ENCODE measurements at places on chromosomes 7 and 10.

DNA sequence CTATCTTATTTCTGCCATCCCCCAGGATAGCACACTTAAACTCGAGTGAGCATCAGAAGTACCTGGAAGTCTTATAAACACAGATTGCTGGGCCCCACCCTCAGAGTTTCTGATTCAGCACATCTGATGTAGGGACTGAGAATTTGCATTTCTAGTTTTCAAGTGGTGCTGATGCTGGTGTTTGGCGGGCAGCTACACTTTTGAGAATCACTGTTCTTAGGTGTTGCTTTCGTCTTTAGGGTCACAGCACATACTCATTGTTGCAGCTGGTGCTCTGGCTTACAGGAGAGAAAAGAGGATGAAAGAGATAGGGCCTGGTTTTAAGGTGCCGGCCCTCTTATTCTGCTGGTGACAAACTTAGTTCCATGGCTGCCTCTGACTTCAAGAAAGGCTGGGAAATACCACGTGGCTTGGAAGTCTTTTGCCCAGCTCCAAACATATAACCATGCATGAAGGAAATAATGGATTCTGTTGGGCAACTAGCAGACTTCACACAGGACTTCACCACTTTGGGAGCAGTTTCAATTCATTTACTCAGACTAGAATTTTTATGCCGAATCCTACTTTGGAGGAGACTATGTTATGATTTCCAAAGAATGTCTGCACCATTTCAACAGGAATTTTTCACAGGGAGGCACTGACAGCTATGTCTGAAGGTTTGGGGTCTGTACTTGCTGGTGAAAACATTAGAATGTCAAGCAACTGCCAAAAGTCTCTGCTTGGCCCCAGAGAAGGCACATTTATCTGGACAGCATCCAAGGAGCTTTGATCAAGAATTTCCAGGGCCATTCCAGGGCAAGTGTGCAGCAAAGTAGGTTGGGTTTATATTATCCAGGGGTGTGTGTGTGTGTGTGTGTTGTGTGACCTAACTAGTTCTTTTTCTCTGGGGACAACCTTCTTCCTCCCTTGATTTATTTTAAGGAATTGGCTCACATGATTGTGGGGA lies 6.9 kb upstream of the MINDY4 start:
- peak; percentile 67 for DNase-seq

DNA sequence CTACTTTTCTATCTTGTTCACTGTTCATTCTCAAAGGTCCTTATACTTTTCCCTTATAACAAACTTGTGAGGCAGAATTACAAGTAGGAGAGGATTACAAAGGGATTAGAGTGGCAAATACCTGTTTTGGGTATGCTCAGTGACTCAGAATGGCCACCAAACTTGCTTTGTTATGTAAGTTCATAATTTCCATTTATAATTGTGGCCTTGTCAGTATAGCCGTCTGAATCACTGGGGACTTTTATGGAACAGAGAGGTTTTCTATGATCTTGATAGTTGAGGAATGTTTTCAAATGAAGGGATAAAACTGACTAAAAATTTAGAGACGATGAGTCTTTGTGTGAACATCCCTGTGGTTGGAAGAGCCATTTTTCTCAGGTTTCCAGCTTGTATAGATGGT lies 116.2 kb downstream of the SND1 start:
- peak; percentile 51 for DNase-seq

- no peak for DNase-seq
Measured at GRCh38 chr7:4819560-4820404, 42.0 kb downstream of the PAPOLB start.

- no peak for DNase-seq
Measured at GRCh38 chr10:16116404-16117304, 256.3 kb upstream of the MINDY3 start.

GRCh38 chr7:144720149-144720548 lies 115.7 kb downstream of the TPK1 start:
- DNase-seq, result no peak

- no peak for DNase-seq
Measured at GRCh38 chr7:157625973-157626742, 289.4 kb downstream of the DNAJB6 start.

DNA sequence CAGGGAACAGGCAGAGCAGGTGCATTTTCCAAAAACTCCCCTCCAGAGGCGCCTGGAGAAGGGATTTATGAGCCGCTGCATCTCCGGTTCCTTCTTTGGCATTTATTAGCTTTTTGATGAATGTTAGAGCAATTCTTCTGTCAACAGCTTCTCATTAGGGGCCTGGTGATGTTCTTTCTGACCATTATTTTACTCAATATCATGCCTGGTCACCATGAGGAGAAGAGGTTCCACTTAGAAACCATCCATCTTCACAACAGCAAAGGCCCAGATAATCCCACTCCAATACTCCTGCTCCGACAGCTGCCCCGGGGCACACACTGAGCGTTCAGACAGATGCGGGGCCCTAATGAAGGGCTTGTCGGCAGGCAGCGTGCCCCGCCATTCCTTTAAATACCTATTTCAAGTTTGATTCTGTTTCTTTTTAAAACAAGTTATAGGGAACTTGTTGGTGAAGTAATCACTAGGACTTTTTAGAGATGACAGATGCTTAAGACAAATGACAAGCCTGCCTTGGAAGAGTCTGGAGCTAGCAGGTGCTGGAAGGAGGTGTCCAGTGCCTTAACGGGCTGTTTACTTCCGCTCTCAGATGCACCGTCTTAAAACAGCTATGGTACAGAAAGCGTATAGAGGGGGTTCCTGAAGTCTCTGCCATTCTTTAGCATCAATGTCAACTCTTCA lies 31.7 kb downstream of the ECHDC3 start:
- no peak for DNase-seq

DNA sequence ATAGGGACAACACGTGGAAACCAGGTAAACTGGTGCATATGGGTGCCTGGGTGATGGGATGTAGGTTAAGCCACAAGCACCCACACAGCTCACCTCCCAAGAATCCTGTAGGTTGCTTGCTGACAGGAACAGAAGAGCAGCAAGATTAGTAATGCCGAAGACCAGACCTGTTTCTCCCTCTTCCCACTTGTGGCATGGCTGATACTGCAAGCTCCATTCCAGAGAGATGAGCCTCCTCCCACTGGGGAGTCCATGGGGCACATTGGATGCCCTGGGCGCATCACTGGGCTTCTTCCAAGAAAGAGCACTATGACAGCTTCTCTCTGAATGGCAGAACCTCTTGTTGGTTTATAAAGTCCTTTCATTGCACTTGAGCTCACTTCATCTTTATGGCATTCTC lies 44.4 kb upstream of the LOXL4 start:
- DNase-seq, result peak; percentile 49

GRCh38 chr10:120926611-120927010 lies 75.4 kb downstream of the WDR11 start:
- no peak for DNase-seq

DNA sequence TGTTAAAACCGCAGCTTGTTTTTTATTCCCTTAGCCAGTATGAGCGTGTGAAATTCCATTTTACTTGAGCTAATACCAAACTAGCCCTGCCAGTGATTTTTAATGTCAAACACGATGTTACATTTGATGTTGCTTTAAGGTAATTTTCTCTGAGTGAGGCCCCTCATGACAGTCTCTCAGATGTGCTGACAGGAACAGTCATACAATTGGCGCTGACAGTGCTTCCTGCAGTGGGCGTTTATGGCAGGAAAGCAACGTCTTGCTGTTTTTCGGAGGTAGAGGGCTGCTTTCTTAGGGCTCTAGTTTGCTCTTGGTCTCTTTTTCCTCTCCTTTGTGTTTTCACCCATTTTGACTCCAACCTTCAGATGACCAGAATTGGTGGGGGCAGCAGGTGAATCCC lies 19.3 kb downstream of the PON1 start:
- no peak for DNase-seq

GRCh38 chr10:82668221-82668895 lies 793.4 kb downstream of the NRG3 start:
- no peak for DNase-seq

DNA sequence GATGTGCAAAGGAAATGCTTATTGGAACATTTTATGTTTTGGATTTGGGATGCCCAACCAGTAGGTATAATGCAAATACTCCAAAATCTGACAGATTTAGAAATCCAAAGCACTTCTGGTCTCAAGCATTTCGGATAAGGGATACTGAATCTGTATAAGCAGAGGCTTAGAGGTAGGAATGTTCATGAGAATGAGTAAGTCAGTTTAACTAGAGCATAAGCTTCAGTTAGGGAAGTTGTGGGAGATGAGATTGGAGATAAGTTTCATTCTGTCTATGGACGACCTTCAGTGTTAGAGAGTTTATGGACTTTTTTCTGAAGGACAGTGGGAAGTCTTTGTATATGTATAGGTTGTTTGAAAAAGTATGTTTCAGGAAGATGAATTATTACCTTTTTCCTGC lies 10.4 kb downstream of the TAX1BP1 start:
- DNase-seq, result peak; percentile 59

- DNase-seq, result no peak
Measured at GRCh38 chr7:119983468-119983867, 289.5 kb upstream of the KCND2 start.

- peak; percentile 64 for DNase-seq
Measured at GRCh38 chr7:91098566-91098965, 165.7 kb upstream of the FZD1 start.

GRCh38 chr7:134329614-134330346 lies 13.1 kb upstream of the SLC35B4 start:
- no peak for DNase-seq

DNA sequence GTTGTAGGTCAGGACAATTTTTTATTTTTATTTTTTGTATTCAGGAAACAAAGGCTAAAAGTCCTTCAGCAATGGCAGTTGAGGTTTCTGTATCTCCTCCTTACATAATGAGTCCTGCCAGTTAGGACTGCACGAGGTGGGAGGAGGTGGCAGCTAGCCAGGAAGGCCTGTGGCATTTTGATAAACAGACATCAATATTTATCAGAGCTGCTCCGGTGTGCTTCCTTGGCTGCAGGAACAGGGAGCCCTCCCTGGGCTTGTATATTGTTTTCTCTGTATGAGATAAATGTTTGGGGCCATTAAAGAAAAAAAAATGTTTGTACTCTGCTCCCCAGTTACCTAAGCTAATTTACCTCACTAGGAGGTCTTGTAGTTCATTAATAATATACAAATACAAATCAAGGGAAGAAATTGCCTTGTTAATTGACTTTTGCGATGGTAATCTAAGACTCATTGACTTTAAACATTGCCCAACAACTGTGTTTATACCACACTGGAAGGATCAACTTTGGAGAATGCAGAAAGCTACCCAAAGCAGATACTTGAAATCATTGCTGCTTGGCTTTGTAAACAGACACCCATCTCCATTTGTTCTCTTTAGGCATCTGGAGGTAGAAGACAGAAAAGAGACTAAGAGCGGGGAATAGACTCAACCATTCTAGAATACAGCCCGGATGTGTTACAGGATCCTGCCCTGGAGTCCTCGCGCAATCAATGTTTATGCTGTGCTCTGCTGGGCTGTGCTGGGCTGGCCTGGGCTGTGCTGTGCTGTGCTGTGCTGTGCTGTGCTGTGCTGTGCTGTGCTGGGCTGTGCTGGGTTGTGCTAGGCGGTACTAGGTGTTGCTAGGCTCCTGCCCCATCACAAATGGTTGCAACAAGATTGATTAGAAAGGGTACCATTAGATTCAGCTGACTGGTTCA lies 36.5 kb upstream of the PDZD8 start:
- no peak for DNase-seq

DNA sequence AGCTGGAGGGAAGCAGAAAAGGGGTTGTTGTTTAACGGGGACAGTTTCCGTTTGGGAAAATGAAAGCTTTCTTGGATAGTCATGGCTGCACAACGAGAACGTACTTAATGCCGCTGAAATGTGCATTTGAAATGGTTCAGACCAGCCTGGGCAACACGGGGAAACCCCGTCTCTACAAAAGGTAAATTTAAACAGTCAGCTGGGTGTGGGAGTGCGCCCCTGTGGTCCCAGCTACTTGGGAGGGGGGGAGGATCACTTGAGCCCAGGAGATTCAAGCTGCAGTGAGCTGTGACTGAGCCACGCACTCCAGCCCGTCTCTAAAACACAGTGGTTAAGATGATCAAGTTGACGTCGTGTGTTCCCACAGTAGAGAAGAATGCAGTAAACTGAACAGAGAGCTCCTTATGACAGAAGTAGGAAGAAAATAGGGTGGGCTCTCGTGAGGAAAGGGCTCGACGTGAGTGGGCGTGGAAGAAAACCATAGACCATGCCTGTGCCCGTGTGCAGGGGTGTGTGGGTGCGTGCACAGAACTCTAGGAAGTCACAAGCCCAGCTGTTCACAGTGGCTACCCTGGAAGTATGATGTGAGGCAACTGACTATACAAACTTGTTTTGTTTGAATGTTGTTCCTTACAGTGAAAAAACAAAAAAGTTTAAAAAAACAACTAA lies 4.1 kb upstream of the FUOM start:
- DNase-seq, result no peak

- DNase-seq, result no peak
Measured at GRCh38 chr10:72261784-72262404, 11.8 kb upstream of the DDIT4 start.

DNA sequence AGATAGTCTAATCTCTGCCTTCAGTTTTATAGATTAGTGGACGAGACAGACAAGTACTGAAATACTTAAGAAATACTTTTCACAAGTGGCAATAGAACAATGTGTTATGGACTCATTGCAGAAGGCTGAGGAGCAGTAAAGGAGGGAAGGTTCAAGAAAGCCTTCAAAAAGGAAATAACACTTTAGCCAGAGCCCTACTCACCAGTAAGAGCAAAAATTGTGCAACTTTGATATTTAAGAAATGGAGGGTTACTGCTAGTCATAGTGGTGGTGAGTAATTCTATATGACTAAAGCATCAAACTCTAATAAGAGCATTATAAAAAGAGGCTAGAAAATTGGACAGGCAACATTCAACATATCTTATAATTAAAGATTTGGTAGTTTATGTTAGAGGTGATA lies 28.8 kb downstream of the PTPN12 start:
- DNase-seq, result peak; percentile 77

DNA sequence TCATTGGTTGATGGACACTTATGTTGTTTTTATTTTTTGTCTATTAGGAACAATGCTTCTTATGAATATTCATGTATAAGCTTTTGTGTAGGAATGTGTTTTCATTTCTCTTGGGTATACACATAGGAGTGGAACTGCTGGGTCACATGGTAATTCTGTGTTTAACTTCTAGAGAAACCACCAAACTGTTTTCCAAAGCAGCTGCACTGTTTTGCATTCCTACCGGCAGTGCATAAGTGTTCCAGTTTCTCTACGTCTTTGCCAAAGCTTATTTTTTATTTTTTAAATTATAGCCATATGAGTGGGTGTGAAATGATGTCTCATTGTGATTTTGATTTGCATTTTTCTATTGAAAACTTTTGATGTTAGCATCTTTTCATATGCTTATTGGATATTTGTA lies 51.3 kb downstream of the ADK start:
- no peak for DNase-seq

- DNase-seq, result peak; percentile 41
Measured at GRCh38 chr10:84256510-84257342, 11.9 kb downstream of the RGR start.

DNA sequence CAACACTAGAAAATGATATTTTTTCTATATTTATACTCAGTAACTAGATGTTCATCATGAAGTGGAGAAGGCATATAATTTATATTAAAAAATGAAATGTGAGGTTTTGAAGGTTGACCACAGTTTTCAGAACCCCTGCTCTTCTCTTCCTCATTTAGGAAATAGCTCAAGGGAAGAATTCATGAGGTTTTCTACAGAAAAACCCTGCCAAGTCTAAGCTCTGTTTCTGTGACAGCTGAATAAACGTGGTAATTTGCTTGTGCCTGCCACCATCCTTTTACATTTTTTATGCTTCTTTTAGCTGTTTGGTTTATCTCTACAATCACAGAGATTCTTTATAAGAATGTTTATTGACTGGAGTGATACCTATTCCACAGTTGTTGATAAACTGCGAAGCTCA lies 630.3 kb upstream of the POT1 start:
- no peak for DNase-seq

- no peak for DNase-seq
Measured at GRCh38 chr7:81007051-81007450, 88.2 kb upstream of the SEMA3C start.

All from EH (cell line).